ENCODE measurements at places on chromosomes 11 and 22.

- DNase-seq = no peak
- H3K4me1 ChIP-seq = no peaks in the 10 kb centered on the region
- H3K36me3 ChIP-seq = peaks cover 31% of the 10 kb centered on the region
- no peak overlapping the region for H3K4me3 ChIP-seq
- H3K27ac ChIP-seq = no peak overlapping the region
- no peaks in the 10 kb centered on the region for H3K27me3 ChIP-seq
Observed at GRCh38 chr11:57299150-57299737, 25.5 kb downstream of the TNKS1BP1 start.

DNA sequence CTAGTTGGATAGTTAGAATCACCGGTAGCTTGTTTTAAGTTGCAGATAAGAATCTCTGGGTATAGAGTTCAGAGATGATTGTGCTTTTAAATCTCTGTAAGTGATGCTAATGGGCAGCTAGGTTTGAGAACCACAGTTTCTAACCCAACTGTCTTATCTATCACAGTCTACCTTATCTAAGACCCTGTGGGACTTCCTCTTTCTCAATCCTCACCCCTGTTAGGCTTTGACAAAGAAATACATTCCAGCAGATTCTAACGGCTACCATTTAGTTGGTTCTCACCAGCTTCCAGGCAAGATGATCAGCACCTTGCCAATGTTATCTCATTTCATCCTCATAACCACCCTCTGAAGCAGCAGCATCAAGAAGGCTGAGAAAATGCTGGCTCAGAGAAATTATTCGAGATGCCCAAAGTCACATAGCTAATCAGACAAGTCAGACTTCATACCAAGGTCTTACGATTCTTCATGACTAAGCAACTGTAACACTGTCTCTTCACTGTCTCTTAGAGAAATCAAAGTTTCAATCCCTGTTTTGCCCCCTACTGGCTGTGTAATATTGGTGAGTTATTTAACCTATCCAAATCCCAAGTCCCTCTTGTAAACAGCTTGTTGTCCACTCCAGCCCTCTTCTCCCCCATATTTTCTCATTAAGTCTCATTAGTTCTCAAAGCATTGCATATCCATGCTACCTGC is 192.4 kb upstream of the API5 start:
- no peak for DNase-seq
- no peaks in the 10 kb centered on the region for H3K27me3 ChIP-seq
- H3K4me3 ChIP-seq = no peak overlapping the region
- H3K27ac ChIP-seq = no peak overlapping the region
- no peaks in the 10 kb centered on the region for H3K4me1 ChIP-seq

DNA sequence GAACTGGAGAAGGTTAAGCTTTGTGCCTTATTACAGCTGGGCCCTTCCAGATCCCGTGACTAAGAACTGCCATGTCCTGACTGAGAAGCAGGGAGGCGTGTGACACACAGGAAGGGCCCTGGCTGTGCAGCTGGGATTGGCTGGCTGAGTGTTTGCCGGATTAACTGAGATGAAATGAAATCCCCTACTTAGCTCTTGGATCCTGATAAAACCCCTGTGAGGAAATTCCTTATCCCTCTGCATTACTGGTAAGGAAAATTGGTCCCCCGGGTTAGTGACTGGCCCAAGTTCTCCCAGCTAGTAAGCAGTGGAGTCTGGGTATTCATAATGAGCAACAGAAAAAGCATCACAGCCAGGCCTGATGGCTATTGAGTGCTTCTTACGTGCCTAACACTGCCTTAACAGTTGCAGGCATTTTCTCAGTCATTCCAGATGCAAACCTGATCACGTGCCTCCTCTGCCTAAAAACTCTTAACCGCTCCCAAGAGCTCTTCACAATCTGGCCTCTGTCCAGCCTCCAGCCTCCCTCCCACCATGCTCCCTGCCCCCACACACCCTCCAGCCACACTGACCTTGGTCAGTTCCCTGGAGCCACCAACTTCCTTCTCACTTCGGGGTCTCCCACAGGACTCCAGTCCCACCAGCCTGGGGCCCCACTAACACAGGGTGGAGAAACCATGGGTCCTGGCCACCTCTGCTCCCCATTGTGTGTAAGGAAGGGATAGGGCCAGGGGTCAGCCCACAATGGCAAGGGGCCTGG is 37.8 kb downstream of the ARRB1 start:
- no peak overlapping the region for H3K27ac ChIP-seq
- no peak for DNase-seq
- H3K4me3 ChIP-seq = no peak overlapping the region
- peaks cover 2% of the 10 kb centered on the region for H3K36me3 ChIP-seq

DNA sequence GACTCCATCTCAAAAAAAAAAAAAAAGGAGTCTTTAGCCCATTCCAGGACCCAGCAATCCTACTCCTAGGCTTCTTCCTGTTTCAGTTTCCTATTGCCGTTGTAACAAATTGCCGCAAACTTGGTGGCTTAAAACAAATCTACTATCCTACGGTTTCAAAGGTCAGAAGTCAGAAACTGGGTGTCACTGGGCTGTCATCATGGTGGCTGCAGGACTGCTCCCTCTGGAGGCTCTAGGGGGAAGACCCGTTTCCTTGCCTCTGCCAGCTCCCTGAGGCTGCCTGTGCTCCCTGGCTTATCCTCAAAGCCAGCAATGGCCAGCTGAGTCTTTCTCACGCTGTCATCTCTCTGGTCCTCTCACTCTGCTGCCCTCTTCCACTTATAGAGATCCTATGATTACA is 8.7 kb upstream of the DAGLA start:
- no peak overlapping the region for H3K27ac ChIP-seq
- H3K27me3 ChIP-seq = peaks cover 28% of the 10 kb centered on the region
- no peaks in the 10 kb centered on the region for H3K4me1 ChIP-seq
- no peak overlapping the region for H3K4me3 ChIP-seq
- no peaks in the 10 kb centered on the region for H3K36me3 ChIP-seq

GRCh38 chr11:49952091-49952490 is at the start of gene OR4C13:
Gene OR4C13 (plus strand): TSS chr11:49952391. CDS start chr11:49952423, 32 bp downstream.
- H3K27ac ChIP-seq = no peak within 1 kb of the TSS
- H3K36me3 ChIP-seq = no peaks in the 10 kb centered on the region
- no peaks in the 10 kb centered on the region for H3K27me3 ChIP-seq
- no peaks in the 10 kb centered on the region for H3K4me1 ChIP-seq
- no peak within 1 kb of the TSS for H3K4me3 ChIP-seq
- DNase-seq = no peak

Data from activated CD4-positive, alpha-beta T cell treated with anti-CD3 and anti-CD28 coated beads, Interleukin-2, amount 10 ng/mL, durations not matched to agents 24 days and 14 days (primary cell).